ENCODE measurements at places on chromosomes 12 and 14.

- DNase-seq, result no peak
These were observed 479.2 kb upstream of the RGS6 start for GRCh38 chr14:71452987-71453386.

DNA sequence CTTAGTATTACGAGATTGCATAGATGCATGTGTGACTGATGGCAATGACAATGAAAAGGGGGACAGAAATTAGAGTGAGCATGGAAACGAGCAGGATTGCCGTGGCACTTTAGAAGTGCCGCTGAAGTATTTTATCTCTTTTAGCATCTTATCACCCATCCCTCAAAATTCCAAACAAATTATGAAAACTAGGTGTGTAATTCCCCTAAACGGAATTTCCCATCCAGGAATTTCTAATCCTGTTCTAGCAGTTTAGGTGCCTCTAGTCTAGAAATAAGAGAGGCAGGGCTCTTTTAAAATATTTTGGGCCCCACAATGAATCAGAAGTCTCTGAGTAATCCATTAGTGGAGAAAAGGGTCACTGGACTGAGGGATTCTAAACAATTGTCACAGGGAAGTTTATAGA is 947 bp downstream of the TMEM52B start:
- no peak for DNase-seq

DNA sequence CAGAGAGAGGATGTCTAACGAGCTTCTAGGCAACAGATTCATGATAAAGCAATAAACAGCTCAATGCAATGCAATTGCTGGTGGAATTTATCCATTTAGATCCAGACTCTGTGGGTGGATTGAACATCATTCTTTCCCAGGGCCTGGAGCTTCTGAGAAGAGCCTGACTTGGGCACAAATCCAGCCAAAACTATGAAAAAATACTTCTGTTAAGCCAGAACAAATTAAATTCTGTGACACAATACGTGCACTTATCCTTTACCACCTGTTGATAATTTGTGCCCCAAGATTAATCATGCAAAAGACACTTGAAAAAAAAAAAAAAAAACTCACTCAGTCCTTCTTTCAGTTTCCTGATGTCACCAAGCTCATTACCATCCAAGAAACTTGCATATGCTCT is 446.0 kb upstream of the DCN start:
- no peak for DNase-seq

GRCh38 chr12:1044199-1044598 is 53.2 kb downstream of the ERC1 start:
- no peak for DNase-seq

DNA sequence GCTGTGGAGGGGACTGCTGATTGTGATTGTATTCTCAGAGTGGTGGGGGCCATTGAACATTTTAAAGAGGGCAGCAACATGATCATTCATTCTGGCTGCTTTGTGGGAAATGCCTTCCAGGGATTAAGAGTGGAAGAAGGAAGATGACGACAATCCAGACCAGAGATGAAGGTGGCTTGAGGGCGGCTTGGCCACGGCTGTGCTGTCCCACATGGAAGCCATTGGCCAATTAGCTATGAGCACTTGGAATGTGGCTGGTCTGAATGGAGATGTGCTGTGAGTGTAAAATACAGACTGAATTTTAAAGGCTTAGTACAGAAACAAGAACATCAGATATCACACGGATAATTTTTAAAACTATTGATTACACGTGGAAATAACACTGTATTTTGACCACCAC is 19.2 kb upstream of the SLC10A1 start:
- DNase-seq, result no peak

DNA sequence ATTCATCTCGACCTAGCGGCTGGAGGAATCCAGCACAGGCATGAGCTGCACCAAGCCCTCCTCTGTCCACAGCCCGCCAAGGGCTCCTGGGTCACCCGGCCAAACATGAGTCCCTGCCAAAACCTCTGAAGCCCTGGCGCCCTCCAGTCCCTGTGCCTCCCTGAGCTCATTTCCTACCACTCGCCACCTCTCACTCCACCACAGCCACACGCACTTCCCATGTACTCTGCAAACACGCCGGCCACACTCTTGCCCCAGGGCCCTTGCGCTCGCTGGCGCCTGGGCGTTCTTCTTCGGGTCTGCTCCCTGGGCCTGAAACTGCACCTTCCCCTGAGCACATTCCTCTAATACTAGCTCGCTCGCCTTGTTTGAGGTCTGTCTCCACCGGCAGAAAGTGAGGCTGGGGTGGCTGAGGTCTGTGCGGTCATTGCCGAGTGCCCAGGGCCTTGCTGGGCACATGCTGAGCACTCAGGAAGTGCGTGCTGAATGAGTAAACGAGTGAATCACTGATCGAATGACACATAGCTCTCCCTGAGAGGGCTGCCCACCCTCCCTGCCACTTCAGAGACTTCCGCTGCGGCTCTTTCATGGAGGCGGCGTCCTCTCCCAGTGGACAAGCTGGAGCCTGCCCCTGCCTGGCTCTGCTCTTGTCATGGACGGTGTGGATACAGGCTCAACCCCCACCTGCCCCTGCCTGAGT is 33.7 kb upstream of the DLK1 start:
- no peak for DNase-seq
